ENCODE measurements at places on chromosomes 2 and 18.

DNA sequence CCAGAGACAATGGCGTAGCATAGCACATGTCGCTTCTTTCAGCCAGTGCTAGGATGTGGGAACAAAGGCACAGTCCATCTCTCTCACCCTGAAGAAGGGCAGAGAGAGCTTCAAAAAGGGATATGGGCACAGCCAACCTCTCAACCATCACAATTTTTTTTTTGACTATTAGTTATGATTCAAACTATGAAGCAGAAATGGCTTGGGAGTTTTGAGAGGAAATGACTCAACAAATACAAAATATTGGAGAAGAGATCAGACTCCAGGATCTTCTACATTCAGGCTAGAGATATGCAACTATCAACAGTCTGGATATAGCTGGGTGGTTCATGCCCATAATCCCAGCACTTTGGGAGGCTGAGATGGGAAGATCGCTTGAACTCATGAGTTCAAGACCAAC, 109.1 kb downstream of the MCFD2 start:
- no peak for DNase-seq

DNA sequence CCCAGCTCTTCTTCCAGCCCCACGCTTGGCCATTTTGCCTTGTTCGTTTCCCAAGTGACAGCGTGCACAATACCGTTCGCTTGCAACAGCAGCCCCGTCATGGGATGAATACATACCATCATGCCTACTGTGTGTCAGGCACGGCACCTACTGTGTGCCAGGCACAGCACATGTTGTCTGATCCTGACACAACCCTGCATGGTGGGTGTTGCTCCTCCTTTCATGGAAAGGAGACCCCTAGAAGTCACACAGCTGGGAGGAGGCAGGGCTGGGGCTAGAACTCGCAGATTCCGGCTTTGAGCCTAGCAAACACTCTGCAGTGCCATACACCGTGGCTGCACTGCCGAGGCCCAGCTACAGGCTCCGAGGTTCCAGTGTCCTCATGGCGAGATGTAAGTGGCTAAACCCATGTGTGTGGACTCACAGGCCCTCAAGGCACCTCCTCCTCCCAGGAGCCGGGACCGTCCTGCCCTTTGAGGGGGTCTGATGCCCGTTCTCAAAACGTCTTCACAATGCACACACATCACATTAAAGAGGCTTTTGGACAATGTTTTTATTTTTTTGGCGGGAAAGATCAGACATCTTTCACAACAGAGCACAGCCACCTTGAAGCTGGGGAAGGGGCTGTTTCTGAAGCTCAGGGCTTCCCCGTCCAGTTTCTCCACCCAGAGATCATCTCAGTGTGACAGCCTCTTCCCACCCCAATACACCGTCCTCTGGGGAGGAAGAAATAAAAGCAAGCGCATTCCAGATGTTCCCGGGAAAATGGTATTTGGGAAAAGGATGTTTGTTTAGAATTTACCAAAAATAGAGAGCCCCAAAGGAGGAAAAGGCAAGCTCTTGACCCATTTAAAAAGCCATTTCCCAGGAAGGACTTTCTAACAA, 64.9 kb downstream of the HS1BP3 start:
- DNase-seq, result no peak

- peak; percentile 66 for DNase-seq
Measured at GRCh38 chr2:101473911-101474701, 806 bp downstream of the RFX8 start.

DNA sequence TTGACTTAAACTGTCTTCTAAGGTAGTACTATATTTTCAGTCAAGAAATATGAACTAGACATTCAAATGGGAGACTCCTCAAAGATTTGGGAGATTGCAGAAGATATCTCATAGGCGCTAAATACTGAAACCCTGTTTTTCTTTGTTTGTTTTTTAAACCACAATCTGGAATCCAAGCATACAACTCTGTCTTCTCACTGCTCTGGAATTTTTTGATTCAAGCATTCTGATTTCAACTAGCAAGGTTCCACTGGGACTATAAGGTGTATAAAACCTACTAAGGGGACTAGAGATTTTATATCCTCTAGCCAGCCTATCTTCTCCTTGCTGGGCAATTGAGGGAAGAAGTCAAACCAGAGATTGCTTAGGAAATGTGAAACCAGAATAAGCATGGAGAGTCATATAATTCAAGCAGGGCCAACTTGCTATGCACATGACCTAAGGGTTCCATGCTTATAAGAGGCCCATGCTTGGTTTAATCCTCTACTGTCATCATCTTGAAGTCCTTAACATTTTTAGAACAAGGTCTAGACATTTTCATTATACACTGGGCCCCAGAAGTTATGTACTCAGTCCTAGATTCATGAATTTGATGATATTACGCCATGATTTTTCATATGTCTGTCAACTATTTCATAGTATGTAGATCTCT, 405.5 kb downstream of the PARD3B start:
- no peak for DNase-seq

DNA sequence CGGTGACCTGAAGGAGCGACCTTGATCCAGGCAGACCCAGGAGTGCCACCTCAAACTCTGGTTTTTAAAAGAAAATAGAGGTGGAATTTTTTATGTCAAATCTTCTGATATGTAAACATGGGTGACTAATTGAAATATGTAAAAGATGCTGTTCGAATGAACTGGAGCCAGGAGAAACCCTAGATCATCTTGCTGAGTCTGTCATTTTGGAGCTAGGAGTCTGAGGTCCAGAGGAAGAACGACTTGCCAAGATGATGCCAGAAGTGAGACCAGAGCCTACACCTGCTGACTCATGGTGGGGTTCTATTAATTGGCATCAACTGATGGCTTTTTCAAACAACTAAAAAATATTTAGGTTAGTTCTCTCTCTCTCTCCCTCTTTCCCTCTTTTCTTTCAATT, 74.1 kb downstream of the ACAA2 start:
- no peak for DNase-seq

DNA sequence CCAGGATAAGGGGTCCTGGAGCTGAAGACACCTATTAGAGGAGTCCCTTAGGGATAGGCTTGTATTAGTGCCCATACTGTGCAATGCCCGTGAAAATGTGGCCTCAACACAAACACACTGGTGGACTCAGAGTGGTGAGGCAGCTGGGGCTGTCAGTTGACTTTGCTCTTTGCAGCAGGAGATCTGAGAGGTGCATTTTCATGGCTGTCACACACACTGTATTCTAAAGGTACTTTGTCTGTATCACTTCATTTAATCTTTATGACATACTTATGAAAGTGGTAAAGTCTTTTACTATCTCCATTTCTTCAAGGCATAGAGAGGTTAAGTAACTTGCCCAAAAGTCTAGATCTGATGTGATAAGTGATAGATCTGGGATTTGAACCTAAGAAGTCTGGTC, 55.1 kb upstream of the GCFC2 start:
- no peak for DNase-seq

DNA sequence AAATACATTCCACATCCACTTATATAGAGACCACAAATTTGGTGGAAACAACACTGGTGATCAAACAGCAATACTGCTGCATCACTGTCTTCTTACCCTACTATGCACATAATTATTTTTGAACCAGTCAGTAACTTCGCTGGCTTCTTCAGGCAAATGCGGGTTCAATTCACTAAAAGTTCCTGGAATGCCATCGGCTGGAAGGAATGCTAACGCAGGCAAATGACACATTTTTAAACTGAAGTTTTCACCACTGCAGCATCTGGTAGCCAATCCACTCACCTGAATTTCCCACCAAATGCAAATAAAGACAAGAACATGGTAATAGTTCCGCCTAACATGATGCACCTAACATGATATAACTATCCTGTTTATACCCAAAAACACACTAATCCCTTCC, 10.0 kb upstream of the HDHD2 start:
- no peak for DNase-seq

DNA sequence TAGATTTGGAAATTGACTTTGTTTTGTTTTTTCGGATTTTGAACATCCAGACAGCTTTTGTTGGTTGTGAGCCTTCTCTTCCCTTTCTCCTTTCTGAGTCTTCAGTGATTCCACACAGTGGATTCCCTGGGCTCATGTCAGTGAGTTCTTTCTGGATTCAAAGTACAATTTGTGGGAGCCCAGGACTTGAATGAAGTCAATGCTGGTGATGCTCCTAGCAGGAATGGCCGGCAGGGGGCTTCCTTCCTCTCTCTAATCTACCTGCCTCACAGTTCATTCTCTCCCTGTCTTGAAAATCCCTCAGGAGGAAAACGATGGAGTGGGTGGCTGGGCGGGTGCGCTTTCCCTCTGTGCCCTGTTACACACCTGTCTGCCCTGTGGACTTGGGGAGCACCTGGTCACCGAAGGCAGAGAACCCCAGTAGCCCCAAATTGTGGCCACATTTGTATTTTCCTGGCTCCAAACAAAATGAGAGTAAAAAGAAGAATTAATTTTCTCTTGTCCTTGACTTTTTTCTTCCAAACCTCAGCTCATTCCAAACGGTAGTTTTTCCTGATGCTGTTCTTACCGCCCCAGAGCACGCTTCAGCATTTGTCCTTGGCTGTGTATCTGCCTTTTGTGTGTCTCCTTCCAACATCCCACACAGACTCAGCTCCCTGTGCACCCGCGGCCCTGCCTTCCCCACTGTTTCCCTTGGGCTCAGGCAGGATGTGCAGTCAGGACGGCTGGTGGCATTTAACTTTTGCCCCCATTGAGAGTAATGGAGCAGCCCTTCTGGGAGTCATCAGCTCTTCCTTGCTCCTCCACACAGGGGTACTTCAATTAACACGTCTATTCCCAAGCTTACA, 86.6 kb downstream of the MARCO start:
- peak; percentile 34 for DNase-seq

All from hematopoietic multipotent progenitor cell treated with erythropoietin and hydrocortisone succinate and interleukin-3 and kit ligand, for 4 days (in vitro differentiated cells).